ENCODE measurements at places on chromosomes 1 and 21. TPM values are rescaled to one million over a fixed set of nuclear protein-coding genes. Genes with fewer than 3 reads are reported as not detected.

- no peak overlapping the region for H3K4me3 ChIP-seq
- no peaks in the 10 kb centered on the region for H3K27me3 ChIP-seq
Observed at GRCh38 chr1:82775406-82776000, 974.8 kb downstream of the ADGRL2 start.

DNA sequence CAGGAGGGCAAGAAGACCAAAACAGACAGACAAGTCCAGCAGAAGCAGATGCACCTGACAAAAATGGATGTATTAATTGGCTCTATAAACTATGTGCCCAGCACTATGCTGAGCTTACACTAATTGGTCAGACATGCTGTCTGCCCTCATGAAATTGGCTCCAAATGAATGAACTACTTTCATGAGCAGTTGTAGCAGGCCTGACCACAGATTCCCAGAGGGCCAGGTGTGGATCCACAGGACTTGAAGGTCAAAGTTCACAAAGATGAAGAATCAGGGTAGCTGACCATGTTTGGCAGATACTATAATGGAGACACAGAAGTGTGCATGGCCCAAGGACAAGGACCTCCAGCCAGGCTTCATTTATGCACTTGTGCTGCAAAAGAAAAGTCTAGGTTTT lies 14.5 kb downstream of the SLAMF7 start:
- no peak for DNase-seq
- H3K27ac ChIP-seq: no peak overlapping the region
- no peaks in the 10 kb centered on the region for H3K27me3 ChIP-seq
- H3K4me1 ChIP-seq: no peaks in the 10 kb centered on the region
- no peaks in the 10 kb centered on the region for H3K36me3 ChIP-seq

DNA sequence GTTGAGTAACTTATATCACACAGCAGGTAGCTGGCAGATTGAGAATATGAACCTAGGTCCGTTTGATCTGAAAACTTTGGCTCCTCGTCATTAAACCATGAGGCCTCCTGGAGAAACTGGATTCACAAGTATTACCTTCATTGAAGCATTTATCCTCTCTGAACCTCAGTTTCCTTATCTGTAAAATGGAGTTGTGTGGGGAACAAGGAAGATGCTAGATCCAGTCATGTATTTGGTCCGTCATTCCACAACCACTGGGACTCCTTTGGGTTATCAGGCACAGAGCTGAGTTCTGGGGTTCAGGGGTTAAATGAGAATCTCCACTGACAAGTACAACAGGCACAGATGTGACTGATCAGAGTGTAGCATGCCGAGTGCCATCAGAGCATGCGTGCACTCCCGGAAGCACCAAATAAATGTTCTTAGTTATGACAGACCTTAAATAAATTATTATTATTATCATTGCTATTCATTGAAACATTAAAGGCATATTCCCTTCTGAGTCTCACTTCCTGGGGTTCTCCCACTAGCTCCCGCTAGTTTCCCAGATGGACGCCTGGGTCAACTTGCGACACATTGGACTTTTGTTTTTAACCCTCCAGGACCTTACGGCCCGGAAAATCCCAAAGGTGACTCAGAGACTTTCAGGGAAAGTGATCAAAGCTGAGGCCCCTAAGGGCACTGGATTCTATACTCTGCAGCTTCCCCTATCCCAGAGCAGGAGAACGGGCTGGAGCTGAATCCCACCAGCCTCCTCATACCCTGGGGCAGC lies 130.6 kb downstream of the PLPP3 start:
- no peaks in the 10 kb centered on the region for H3K36me3 ChIP-seq
- H3K4me1 ChIP-seq: peaks cover 21% of the 10 kb centered on the region
- no peaks in the 10 kb centered on the region for H3K27me3 ChIP-seq
- no peak for DNase-seq

GRCh38 chr1:39268112-39268581 lies 63.7 kb downstream of the MACF1 start:
- H3K4me1 ChIP-seq: peaks cover 54% of the 10 kb centered on the region
- peak overlapping the region; percentile 34 for H3K4me3 ChIP-seq
- H3K27ac ChIP-seq: peak overlapping the region; percentile 70
- H3K36me3 ChIP-seq: no peaks in the 10 kb centered on the region
- peak; percentile 14 for DNase-seq

- no peaks in the 10 kb centered on the region for H3K27me3 ChIP-seq
- no peaks in the 10 kb centered on the region for H3K36me3 ChIP-seq
- DNase-seq: no peak
- no peak overlapping the region for H3K27ac ChIP-seq
- no peaks in the 10 kb centered on the region for H3K4me1 ChIP-seq
Observed at GRCh38 chr1:51058858-51059257, 43.2 kb upstream of the C1orf185 start.

DNA sequence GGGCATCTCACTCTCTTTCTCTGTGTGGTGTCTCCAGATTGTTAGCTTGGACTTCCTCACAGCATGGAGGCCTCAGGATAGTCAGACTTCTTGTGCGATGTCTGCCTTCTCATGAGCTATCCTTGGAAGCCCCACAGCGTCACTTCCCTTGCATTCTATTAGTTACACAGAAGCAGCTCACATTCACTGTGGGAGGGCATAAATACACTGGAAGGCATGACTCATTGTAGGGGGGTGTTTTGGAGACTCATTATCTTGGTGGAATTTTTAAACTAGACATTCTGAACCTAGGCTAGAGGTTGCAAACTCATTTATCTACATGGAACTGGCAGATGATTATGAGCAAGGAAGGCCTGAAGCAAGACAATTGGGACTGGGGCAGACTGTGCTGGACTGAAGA lies 21.4 kb upstream of the FASLG start:
- DNase-seq: no peak
- no peaks in the 10 kb centered on the region for H3K27me3 ChIP-seq
- H3K4me3 ChIP-seq: no peak overlapping the region
- no peaks in the 10 kb centered on the region for H3K4me1 ChIP-seq

DNA sequence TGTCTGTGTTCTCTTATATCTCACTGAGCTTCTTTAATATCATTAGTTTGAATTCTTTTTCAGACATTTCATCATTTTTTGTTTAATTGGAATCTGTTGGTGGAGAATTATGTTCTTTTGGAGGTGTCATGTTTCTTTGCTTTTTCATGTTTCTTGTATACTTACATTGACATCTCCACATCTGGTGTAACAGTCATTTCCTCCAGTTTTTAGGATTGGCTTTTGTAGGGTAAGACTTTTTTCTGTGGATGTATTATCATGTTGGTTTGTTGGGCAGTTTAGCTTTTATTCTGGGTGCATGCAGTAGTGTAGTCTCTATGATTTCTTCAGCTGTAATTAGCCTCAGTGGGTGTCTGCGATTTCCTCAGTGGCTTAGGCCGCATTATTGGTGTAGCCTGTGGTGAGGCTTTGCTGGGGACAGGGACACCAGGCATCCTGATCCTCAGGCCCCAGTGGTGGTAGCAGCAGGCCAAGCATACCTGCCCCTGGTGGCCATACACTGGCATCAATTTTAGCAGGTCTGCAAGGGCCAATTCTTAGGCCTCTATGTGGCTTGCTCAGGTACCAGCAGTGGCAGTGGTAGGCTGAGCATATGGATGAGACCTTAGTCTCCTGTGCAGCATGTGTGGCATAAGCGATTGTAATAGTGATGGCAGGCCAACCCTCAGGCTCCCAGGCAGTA lies 77.6 kb upstream of the SAMD13 start:
- H3K4me1 ChIP-seq: no peaks in the 10 kb centered on the region
- H3K27me3 ChIP-seq: no peaks in the 10 kb centered on the region
- H3K4me3 ChIP-seq: no peak overlapping the region
- H3K27ac ChIP-seq: no peak overlapping the region
- DNase-seq: no peak
- no peaks in the 10 kb centered on the region for H3K36me3 ChIP-seq

GRCh38 chr1:46948629-46949416 lies 7.5 kb upstream of the CYP4A11 start:
- H3K4me3 ChIP-seq: no peak overlapping the region
- no peaks in the 10 kb centered on the region for H3K36me3 ChIP-seq
- DNase-seq: no peak

DNA sequence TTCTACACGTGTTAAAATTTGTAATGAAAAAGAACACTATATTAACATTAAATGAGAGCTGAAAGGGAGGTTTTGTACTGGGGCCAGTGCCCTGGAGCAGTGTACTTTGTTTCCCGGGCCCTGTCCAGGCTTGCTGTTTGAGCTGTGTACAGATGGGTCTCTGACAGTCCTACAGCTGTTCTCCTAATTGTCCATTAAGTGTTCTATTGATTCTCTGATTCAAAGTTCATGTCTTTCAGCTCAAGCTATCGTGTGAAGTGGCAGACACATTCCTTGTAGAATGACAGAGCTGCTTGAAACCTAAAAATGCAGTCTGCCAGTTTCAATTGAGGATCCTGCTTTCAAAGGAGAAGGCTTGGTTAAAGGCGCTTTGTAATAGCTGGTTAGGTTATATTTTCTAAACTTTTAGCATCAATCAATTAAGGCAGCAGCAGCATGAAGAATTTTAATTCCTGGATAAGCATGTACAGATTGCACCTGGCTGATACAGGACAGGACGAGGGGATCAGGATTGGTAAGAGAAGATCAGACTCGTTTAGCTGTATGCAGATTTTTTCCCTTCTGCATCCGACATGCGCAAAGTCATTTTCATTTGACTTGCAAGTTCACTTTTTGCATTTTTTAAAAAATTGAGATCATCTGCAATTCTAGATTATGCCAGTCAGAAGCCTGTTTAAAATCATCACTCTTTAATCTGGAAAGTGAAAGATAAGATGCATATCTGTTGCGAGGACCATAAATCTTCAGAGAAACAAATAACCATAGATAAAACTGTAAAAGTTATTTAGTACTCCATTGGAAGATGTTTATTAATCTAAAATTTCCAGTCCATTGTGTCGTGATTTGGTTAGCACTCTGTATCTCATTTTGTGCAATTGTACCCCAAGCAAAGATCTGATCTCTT lies 98.5 kb downstream of the ATG4C start:
- H3K4me1 ChIP-seq: no peaks in the 10 kb centered on the region
- H3K27ac ChIP-seq: no peak overlapping the region
- H3K27me3 ChIP-seq: no peaks in the 10 kb centered on the region
- no peak overlapping the region for H3K4me3 ChIP-seq

- no peak overlapping the region for H3K4me3 ChIP-seq
- H3K27ac ChIP-seq: no peak overlapping the region
- H3K36me3 ChIP-seq: peaks cover 3% of the 10 kb centered on the region
- no peaks in the 10 kb centered on the region for H3K27me3 ChIP-seq
Observed at GRCh38 chr1:236833575-236833974, 38.5 kb downstream of the MTR start.

DNA sequence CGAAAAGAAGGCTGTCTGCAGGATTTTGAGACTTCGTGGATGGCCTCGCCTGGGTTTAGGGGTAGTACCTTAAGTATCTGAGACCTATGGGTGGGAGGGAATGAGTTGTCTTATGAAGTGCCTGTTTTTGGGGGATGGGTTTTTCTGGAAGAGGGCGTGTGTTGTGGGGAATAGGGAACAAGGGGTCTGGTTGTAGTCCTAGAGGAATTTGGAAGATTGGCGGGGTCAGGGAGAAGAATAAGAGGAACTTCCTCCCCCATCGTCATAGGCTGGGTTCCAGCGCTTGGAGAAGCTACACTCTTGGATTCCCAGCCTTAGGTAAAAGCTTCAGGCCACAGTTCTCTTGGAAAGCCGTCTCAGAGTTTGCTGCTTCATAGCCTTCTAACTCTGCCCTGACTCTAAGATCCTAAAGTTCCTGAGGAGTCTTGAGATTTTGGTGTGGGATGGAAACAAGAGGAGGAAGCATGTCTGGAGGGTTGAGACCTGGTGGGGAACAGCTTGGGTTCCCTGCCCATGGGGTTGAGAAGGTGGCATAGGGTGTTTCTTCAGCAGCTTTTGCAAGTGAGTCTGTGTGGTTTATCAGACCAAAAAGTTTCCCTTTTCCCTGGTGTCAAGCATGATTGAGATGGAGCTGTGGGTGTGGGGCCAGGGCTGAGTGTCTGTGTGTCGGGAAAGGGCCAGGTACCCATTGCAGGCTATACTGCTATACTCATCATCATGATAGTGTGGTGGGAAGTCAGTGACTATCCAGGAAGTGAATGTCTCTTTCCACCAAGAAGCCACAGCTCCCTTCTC lies 1.8 kb downstream of the VANGL2 start:
- H3K4me1 ChIP-seq: no peaks in the 10 kb centered on the region
- H3K36me3 ChIP-seq: no peaks in the 10 kb centered on the region
- H3K27me3 ChIP-seq: no peaks in the 10 kb centered on the region
- DNase-seq: no peak
- no peak overlapping the region for H3K4me3 ChIP-seq
- H3K27ac ChIP-seq: no peak overlapping the region

- no peak for DNase-seq
- no peak overlapping the region for H3K27ac ChIP-seq
- H3K36me3 ChIP-seq: no peaks in the 10 kb centered on the region
- H3K4me3 ChIP-seq: no peak overlapping the region
Observed at GRCh38 chr1:240946926-240947325, 335.0 kb upstream of the GREM2 start.

DNA sequence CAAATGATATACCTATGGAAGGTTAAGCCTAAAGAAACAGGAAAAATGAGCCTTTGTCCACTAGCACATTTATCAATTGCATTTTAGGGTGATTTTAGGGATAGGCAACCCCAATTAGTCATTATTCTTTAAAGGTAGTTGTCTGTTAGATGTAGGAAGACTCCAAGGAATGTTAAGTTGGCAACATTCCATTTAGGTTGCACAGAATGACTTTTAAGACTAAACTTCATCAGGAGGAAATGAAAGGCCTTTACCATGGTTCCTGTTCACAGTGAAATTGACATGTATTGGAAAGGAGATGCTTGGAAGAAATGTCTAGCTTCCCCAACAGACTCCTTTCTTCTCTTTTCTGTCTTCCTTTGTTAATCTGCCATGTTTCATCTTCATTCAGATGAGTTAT lies 1.6 kb upstream of the APOBEC4 start:
- H3K36me3 ChIP-seq: no peaks in the 10 kb centered on the region
- H3K4me3 ChIP-seq: no peak overlapping the region
- no peak for DNase-seq
- no peak overlapping the region for H3K27ac ChIP-seq

GRCh38 chr21:30714946-30715345 lies 3.6 kb downstream of the KRTAP21-3 start:
- H3K4me3 ChIP-seq: no peak overlapping the region

DNA sequence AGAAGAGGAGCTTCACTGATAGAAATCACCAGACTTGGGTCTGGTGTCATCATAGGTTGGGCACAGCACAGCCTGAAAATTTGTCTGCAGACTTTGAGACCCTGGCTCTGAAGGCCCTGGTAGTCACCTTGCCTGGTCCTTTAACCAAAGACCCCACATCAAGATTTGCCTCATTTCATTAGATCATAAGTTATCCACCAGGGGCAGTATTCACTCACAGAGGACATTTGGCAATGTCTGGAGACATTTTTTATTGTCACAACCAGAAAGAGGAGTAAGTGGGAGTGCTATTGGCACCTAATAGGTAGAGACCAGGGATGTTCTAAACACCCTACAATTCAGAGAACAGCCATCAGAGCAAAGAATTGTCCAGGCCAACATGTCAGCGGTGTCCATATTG lies 22.1 kb upstream of the PAX7 start:
- no peaks in the 10 kb centered on the region for H3K36me3 ChIP-seq
- DNase-seq: no peak
- no peak overlapping the region for H3K27ac ChIP-seq
- no peak overlapping the region for H3K4me3 ChIP-seq
- H3K27me3 ChIP-seq: peaks cover 4% of the 10 kb centered on the region
- no peaks in the 10 kb centered on the region for H3K4me1 ChIP-seq

- H3K27me3 ChIP-seq: no peaks in the 10 kb centered on the region
- H3K4me1 ChIP-seq: peaks cover 55% of the 10 kb centered on the region
- H3K36me3 ChIP-seq: no peaks in the 10 kb centered on the region
- no peak overlapping the region for H3K4me3 ChIP-seq
Observed at GRCh38 chr21:42227909-42228708, 9.2 kb downstream of the ABCG1 start.

Gene CD2
- total RNA-seq: not detected

Gene GNG12
- 22.6 TPM for total RNA-seq

Gene ZSWIM5
- total RNA-seq: 0.80 TPM

Gene RIMS3
- 0.67 TPM for total RNA-seq

Gene SPATA45
- total RNA-seq: not detected

Gene KIRREL1
- total RNA-seq: 2.8 TPM

Gene SLC9A1
- total RNA-seq: 3.0 TPM

Gene PLA2G2D
- not detected for total RNA-seq

Gene NMNAT2
- total RNA-seq: 0.26 TPM

All from gastrocnemius medialis (tissue), 4 donors.